Activated naive CD8-positive, alpha-beta T cell treated with anti-CD3 and anti-CD28 coated beads for 36 hours (primary cell): ENCODE measurements at places on chromosomes 5 and 9. TPM values are rescaled to one million over a fixed set of nuclear protein-coding genes. Genes with fewer than 3 reads are reported as not detected.

DNA sequence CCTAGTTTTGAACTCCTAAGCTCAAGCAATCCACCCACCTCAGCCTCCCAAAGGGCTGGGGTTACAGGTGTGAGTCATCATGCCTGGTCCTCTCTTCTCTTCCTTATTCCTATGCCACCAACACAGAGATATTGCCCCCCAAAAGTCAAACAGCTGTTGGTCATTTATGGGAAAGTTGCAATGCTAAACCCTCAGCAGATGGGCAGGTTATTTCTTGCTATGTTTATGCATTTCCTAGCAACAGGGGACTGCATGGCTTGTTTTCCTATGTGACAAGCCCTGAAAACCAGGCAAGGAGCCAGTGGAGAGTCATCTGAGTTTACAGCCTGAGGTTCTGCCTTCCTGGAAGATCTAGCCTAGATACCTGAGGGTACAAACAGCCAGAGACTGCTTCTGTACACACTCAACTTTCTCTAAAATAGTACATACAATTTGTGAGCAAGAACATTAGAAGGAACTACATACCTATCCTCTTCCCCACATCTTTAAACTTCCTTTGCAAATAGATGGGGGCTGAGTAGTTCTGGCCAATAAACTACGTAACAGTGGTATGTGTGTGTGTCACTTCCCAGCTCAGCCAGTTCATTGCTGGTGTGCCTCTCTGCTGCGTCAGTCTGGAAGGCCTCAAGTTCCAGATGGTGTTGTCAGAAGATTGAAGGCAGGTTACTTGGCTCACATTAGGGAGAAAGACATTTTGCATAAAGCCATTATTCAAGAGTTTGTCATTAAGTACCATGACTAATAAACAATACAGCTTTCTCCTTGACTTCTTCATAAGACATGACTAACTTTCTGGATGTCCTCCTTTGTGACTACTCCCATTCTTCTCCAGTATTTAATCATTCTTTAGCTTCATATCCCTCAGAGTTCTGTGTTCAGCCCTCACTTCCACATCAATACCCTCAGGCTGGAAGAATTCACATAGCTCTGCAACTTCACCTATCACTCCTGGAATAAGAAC, 65.3 kb downstream of the CSNK1A1 start:
- DNase-seq: no peak

- DNase-seq: no peak
Measured at GRCh38 chr5:29984156-29984540, 1209.3 kb upstream of the CDH6 start.

GRCh38 chr5:40428126-40428525, 251.6 kb upstream of the PTGER4 start:
- no peak for DNase-seq

GRCh38 chr9:3879315-3879714, 353.5 kb upstream of the RFX3 start:
- no peak for DNase-seq

GRCh38 chr5:137727623-137728022, 8.3 kb downstream of the KLHL3 start:
- no peak for DNase-seq

GRCh38 chr9:73906671-73907070, 590.5 kb upstream of the RORB start:
- DNase-seq: no peak

- no peak for DNase-seq
Measured at GRCh38 chr5:81782811-81783210, 31.9 kb upstream of the SSBP2 start.

DNA sequence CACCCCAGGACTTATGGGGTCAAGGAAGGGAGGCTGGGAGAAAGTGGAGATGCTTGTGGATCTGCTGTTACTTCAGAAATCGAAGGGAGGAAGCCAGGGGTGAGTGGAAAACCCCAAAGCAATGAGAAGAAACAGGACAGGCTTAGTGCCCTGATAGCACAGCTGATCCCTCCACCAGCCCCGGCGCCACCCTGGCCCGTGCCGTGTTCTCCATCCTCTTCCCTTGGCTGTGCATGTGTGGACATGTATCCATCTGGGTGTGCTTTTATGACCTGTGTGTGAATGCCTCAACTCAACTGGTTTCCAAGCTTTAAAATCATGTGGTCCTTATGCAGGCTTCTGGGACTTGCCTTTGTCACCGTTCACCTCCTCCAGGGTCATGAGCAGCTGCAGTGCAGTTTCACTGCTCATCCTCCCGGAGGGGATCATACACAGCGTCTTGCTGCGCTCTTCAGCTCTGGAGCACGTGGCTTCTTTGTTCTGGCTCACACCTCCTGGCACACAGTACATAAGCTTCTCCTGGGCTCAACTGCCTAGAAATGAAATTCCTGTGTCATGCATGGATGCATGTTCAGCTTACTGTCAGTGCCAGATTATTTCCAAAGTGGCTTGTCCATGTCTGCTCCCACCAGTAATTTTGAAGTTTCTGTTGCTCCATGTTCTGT, 58.2 kb downstream of the IPPK start:
- no peak for DNase-seq

DNA sequence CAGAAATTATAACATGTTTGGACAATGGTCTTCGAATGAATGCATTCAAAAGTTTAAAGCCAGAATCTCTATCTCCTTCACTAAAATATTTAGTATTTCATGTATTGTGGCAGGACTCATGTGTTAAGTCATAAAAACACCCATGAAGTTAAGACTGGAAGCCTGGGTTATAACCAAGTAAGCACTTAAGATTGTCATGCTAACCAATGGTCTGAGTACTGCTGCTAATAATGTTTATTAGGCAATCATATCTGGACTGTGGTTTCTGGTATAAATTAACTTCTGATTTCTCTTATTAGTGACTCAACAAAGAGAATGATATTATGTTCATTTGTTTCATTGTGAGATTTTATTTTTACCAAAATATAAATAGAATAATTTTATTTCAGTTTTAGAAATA, 297.9 kb upstream of the EDIL3 start:
- no peak for DNase-seq

DNA sequence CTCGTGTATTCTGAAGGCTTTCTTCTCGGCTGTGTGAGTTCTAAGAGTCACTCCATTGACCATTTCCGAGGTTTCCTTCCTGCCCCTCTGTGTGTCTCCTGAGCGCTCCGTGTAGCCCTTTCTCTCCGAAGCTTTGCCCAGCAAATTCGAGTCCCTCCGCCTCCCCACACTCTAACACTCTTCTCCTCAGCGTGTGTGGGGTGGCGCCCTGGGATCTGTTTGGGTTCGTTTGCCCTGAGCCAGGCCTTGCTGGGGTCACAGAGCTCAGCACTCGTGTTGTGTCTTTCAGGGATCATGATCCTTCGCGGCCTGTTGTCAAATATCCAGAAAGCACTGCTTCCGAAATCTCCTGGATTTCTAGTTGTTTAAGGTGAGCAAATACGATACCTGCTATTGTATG, 5.6 kb upstream of the PAEP start:
- no peak for DNase-seq

DNA sequence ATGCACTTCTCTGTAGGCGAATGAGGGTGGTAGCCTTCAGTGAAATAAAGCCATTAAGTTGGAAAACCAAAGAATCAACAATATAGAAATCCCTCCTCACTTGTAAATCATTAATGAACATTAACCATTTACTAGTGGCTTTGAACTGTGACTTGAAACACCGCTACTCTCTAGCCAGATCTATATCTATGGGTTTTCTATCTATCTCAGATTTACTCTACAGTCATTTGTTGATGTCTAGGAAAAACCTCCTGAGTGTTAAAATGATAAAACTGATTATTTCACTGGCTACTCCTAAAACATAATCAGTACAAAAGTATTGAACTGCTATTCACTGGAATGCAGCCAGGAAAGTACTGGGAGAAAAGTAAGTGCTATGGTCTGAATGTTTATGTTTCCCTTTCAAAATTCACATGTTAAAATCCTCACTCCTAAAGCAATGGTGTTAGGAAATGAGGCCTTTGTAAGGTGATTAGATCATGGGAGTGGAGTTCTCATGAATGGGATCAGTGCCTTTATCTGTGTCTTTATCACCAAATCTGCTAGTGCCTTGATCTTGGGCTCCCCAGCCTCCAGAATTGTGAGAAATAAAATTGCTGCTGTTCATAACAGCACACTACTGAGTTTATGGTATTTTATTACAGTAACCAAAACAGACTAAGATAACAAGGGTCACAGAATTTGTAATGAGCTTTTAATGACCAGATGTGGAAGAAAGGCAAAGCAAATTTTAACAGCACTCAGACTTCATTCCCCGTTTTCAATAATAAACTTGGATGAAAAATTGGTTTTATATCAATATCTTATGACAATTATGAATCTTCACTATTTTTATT, 8.6 kb upstream of the OXCT1 start:
- no peak for DNase-seq

DNA sequence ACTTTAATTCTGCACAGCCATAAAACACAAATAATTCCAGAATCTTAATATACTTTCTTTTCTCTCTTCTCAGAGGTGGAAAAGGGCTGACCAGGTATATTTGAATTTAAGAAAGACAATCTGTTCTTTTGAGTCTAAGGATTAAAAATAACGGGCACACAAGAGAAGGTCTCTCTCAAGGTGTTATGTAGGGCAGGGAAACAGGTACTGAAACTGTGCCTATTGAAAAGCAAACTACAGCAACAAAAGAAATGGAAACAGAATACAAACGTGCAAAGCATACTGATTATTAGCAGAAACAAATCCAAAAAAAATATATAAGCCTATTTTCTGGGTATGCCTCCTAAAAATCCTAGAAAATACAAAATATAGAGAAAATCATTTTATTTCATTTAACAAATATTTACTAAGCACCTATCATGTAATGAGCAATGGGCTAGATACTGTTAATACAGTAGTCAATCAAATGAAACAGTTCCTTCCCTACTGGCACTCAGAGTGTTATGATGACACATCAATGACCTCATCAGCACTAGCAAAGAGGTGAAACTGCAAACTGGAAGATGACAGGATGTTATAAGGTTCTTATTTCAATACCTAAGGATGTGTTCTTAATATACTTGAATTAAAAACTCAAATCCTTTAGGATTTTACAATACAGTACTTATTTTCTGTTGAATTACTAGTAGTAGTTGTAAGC, 87.7 kb downstream of the AUH start:
- no peak for DNase-seq

DNA sequence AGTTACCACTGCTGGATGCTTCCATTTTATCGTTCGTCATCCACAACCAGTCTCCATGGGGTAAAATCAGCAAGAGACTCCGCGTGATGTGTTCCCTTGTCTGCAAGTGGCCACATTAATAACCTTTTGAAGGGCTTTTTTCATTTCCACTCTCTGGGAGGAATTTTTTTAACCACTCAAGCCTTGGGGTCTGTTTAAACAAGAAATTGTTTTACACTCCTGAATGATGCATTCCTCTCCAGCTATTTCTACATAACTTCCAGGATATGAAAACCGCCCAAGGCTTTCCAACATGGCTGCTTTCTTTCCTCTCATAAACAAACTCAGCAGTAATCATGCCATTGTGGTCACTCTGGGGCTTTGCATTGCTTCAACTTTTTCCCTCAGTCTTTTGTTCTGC, 217.2 kb upstream of the DAPK1 start:
- no peak for DNase-seq

- DNase-seq: no peak
Measured at GRCh38 chr9:69757996-69758675, 1.7 kb downstream of the PTAR1 start.

GRCh38 chr9:76453785-76454184, 5.2 kb upstream of the GCNT1 start:
- no peak for DNase-seq

DNA sequence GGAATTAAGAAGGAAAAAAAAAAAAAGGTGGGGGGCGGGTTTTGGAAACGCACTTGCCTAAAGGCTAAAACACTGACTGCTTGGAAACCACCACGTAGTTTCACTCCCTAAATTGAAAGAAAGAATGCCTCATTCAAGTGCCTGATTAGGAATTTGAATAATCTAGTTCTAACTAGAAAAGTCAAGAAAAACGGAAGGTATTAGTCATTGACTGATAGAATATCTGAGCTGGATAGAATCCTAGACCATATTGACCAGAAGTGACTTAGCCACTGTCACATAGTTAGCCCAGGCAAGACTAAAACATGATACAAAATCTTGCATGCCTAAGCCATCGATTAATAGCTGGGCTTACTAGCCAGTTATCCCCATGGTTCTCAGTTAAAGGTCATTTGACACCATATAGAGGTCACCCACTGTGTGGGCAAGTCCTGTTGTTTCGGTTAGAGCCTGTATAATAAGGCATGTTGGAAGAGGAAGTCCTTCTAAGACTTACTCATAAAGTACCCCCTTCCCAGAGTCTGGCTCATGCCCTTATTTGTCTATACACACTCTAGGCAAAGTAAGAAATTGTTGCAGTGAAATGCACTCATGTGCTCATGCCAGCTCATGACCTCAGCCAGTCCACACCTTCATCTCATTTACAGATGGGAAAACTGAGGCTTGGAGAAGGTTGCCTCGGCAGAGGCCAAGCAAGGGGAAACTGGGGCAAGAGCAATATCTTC, 40.2 kb downstream of the SH3RF2 start:
- no peak for DNase-seq

The SPINK7 gene
- not detected for total RNA-seq

The LAMC3 gene
- 0.91 TPM for total RNA-seq

The INSL4 gene
- not detected for total RNA-seq

The FAM221B gene
- not detected for total RNA-seq

The FOXD4L5 gene
- not detected for total RNA-seq

The PCDHA1 gene
- not detected for total RNA-seq

The SOHLH1 gene
- total RNA-seq: not detected
